Neural crest cell (in vitro differentiated cells): ENCODE measurements at places on chromosomes 4 and X. TPM values are rescaled to one million over a fixed set of nuclear protein-coding genes. Genes with fewer than 3 reads are reported as not detected.

GRCh38 chr4:75800972-75801371, 76.6 kb downstream of the USO1 start:
- no peak for DNase-seq

DNA sequence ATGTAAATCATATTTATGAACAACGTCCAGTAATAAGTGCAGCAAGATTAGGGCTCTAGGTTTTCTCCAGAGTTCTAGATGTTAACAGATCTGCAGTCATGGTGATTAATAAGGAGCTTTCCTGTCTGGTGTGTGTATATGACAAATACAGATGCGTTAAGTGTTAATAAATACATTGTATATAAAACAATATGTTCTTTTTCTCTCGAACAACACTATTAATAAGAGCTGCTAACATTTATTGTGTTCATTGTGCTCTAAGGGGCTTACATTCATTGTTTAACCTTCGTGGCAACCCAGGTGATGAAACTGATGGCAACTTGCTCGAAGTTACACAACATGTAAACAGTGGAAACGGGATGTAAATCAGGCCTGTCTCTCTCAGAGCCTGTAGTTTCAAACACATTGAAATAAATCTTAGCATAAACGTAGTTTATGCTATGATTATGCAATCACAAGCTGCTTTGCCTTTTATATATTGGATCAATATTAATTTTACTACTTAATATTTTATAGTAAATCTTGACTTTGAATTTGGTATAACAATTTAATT, 547 bp upstream of the CLGN start:
- no peak for DNase-seq

HDX gene
- total RNA-seq, result 8.8 and 10.6 TPM in 2 replicates

- DNase-seq, result no peak
These were observed 56.0 kb upstream of the FBXW7 start for GRCh38 chr4:152591876-152592275.

MAGEA2 gene
- total RNA-seq, result not detected in 2 replicates

- no peak for DNase-seq
These were observed 888.0 kb downstream of the TRAM1L1 start for GRCh38 chr4:116197317-116197809.

FGFBP2 gene
- 0.28 TPM in 1 of 2 replicates, not detected in the other for total RNA-seq

ZBED1 gene
- 41.6 and 42.0 TPM in 2 replicates for total RNA-seq

DNA sequence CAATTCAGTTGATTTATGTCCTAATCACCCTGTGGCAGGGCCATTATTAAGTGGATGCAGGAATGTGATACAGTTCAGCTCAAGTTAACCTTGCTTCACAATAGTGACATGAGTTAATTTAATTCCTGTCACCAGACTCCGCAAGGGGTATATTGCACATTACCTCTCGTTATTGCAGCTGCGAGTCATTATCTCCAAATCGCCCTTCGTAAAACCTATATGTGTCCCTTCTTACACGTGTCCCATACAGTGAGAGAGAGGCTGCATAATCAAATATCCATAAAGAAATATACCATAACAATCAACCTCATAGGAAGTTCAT, 369.9 kb upstream of the ANXA10 start:
- no peak for DNase-seq

GRCh38 chrX:39475372-39475771, 622.4 kb downstream of the BCOR start:
- no peak for DNase-seq

GRCh38 chrX:123881330-123881729, 21.5 kb downstream of the XIAP start:
- no peak for DNase-seq

DNA sequence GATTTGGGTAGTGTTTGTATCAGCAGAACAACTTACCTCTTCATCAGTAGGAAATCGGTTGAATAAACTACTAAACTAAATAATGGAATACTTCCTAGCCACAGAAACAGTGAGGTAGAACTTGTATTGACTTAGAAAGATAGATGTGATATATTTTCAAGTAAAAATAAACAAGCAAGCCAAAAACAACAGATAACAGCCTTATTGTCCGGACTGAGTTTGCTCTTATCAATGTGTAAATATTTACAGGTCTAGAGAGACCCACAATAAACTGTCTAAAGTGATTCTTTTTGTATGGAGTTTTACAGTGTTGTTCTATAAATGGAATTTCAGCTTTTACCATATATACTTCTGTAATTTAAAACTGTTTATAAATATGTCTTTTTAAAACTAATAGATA, 721.8 kb downstream of the ADGRL3 start:
- DNase-seq, result no peak

DNA sequence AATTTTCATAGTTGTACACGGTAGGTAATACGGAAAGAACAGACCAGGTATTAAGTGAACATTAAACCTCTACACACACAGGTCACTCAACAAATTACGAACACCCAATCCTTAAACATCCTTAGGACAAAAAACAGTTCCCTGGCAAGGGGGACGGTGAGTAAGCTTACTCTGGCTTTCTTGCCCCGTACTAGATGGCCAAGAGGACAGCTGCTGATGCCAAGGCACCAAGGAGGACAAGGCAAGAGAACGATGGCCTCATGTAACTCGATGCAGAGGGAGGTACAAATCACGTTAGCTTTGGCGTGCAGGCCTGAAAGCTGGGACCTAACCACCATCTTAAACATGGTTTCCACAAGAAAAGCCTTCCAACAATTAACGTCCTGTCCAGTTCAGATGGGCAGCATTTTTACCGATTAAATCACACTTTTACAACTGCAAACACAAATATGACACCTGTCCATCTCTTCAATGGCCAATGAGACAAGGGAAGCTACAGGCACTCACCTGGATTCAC, 23.7 kb downstream of the FAT1 start:
- no peak for DNase-seq

- no peak for DNase-seq
These were observed 35.6 kb downstream of the TSPAN7 start for GRCh38 chrX:38596939-38597338.

DNA sequence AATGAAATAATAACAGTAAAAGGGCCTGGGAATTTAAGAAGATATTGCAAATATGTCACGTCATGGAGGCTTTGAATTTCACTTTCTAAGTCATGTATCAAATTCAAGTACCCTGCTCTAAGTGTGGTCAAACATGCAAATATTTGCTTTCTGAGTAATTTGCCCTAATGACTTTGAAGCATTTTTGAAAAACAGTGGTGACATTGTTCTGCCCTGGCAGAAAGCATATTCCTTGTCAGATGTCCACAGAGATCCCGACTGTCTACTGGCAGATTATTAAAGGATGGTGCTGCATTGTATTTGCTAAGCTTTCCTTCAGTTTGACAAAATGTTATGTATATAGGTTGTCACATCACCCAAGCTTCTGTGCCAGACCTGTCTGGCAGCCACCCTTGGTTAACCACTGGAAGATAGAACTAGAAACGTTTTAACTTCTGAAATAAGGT, 92.5 kb downstream of the ANK2 start:
- no peak for DNase-seq

DCLK2 gene
- 29.2 and 30.1 TPM in 2 replicates for total RNA-seq

GRCh38 chr4:40515398-40516293, 114.0 kb downstream of the RBM47 start:
- no peak for DNase-seq

GAGE10 gene
- total RNA-seq, result not detected in 2 replicates

PPM1K gene
- total RNA-seq, result 17.6 TPM in 2 replicates

GASK1B gene
- total RNA-seq, result 8.7 and 8.8 TPM in 2 replicates

DNA sequence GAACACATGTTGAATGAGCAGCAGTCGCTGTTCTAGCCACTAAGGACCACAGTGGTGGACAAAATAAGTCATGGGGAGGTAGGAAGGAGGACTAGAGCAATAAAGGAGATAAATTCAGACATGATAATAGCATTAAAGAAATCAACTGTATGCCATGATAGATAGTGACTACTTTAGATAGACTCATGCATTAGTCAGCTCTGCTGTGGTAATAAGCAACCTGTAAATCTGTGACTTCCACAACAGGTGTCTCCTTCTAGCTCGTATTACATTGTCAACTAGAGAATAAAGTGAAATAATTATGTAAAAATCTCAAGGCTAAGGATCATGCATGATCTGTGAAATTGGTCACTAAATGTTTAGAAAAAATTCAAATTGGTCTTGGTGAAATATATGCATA, 77.9 kb downstream of the WWC2 start:
- no peak for DNase-seq

DNA sequence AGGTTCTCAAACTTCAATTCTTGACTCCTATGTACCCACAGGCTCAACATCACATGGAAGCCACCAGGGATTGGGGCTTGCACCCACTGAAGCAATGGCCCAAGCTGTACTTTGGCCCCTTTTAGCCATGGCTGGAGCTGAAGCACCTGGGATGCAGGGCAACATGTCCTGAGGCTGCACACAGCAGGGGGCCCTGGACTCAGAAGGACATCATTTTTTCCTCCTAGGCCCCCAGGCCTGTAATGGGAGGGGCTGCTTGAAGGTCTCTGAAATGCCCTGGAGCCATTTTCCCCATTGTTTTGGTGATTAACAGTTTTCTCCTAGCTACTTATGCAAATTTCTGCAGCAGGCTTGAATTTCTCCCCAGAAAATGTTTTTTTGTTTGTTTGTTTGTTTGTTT, 465.1 kb upstream of the PCDH10 start:
- DNase-seq, result no peak

- no peak for DNase-seq
These were observed 178.7 kb upstream of the RBPJ start for GRCh38 chr4:26141911-26142638.

DNA sequence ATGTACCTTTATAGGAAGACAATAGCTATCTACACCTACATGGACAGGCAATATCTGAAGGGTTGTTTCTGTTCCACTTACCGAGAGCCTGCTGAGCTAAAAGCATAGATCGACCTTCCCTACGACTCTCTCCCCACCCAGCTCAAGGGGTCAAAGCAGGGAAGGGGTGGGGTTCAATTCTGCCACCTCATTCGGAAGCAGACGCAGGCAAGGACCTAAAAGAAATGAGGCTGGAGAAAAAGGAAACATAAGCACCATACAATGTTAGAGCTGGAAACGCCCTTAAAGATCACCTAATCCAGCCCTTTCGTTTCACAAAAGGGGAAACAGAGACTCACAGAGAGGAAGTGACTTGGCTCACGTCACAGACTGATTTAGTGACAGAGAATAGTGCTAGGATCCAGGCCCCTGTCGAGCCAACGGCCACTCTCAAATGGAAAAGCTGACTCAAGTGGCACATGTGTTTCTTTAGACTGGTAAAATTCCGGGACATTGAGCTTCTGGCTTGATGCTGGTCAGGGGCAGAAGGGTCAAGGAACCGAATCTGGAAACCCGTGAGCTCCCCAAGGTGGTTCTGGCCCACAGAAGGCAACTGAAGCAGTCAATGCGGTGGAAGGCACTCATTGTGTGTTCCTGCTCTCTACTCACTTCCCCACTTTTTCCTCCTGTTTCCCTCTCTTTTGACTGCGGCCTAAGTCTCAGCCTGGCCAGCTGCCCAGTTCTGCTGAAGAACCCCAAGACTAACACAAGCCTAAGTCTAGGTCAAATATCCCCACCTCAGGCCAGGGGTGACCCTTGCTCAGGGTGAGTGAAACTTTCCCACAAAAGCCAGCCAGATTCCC, 7.5 kb downstream of the SEPTIN6 start:
- no peak for DNase-seq

DNA sequence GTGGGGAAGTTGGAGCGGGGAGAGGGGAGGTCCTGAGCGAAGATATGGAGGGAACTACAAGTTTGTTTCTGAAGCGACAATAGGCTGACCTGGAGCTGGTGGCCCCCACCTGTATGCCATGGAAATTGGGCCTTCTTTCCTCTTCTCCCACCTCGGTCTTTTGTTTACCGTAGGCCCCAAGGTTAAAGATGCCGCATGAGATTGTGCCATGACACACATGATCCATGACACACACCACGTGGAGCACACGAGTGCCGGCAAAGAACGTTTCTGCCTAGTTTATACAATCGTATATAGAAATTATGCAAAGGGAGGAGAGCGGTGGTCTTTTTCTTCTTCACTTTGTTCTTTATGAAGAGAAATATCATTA, 408 bp downstream of the TMEM33 start:
- no peak for DNase-seq

DNA sequence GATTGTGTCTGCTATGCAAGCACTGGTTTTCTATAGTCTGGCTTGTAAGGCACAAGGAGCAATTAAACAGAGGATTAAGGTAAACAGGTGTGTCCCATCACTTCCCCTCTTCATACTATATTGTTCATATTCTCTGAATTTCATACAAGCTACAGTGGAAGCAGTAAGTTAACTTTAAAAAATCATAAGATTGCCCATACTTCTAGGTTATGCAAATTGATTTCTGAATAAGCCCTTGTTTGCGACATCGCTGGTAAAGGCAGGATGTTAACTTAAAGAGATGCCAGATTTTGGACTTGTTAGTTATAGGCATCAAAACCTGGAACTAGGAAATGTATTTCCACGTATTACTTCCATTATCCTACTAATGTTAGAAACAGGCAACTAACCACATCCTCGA, 1.0 kb upstream of the TMEM131L start:
- no peak for DNase-seq

DNA sequence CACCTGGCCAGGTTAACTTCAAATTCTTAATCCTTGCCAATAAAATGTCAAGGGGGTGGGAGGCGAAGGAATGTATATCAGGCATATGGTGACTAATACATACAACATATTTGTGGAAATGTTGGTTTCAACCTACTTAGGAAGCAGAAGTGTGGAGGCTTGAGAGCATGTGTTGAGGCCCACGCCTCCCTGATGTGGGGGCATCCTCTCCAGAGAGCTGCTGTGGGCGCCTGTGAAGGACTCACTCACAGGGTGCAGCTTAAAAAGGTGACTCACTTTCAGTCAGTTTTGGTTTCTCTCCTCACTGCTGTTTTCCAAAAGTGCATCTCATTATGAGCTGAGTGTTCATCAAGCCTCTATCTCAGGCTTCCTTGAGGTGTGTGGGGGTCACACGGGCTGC, 27.5 kb downstream of the LNX1 start:
- no peak for DNase-seq

- DNase-seq, result peak; percentile 9
These were observed 104.0 kb upstream of the MBNL3 start for GRCh38 chrX:132592880-132593279.

GRCh38 chr4:534576-535151, 35.7 kb downstream of the PIGG start:
- DNase-seq, result no peak

CTAG2 gene
- total RNA-seq, result not detected in 2 replicates

DNA sequence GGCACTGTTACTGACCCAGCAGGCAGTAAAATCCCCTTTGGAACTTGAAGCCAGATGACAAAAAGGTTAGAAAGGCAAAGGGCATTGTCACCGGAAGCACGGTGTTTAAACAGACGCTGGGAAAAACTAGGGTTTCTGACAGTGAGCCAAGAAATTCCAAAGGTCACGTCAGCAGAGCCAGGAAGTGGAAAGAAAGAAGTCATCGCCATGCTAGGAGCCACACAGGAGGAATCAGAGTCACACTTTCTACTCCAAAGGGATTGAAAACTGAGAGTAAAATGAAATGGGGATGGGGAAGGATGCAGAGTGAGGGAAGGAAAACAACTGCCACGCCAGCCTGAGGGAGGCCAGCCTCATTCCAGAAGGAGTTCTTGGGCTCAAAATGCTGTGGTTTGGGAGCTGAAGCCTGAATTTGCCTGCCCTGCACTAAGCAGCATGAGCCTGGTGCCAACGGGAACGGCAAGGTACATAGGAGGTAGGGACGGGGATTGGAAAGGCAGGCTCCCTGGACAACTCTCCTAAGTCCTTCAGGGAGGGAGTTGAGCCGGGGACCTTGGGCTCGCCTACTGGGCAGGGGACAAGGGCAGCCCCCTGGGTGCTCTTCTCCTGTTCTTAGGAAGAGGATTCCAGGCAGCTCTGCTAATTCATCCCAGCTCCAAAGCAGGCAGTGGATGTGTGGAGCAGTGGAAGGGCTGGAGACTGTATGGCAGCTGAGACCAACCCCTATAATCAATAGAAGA, 66.8 kb downstream of the SOWAHB start:
- no peak for DNase-seq
